ENCODE measurements at places on chromosomes 7 and 10.

GRCh38 chr10:24096281-24096680, 112.7 kb upstream of the KIAA1217 start:
- no peak for DNase-seq

DNA sequence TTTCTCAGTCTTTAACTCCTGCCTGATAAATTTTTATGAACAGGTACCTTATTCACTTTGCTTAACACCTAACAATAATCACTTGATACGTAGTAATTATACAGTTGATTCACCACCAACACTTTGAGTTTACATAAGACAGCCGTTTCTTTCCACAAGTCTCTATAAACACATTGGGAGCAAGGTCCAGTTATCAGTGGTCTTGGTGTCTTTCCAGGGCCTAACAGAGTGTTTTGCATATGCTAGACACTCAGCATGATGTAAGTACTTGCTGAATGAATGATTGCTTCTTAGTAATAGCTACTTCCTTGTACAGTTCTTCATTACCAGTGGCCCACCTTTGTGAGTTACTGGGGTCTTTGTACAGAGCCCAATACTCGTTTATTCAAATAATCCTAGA, 6.4 kb downstream of the CLDN12 start:
- DNase-seq: no peak

DNA sequence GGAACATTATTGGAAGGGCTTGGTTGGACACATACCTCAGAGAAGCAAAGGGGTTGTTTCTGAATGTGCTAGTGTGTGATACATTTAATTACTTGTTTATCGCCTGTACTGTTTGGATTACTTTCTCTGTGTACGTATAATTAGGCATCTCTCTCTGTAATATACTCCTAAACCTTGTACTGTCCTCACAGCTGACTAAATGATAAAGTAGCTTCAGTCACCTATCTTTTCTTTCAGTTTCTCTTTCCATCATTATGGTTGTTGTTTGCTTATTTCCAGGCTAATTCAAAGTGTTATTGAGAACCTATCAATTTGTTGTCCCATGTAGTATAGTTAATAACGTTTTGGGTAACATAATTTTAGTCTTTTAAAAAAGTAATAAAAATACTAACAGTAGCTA, 34.0 kb downstream of the MXI1 start:
- DNase-seq: no peak

DNA sequence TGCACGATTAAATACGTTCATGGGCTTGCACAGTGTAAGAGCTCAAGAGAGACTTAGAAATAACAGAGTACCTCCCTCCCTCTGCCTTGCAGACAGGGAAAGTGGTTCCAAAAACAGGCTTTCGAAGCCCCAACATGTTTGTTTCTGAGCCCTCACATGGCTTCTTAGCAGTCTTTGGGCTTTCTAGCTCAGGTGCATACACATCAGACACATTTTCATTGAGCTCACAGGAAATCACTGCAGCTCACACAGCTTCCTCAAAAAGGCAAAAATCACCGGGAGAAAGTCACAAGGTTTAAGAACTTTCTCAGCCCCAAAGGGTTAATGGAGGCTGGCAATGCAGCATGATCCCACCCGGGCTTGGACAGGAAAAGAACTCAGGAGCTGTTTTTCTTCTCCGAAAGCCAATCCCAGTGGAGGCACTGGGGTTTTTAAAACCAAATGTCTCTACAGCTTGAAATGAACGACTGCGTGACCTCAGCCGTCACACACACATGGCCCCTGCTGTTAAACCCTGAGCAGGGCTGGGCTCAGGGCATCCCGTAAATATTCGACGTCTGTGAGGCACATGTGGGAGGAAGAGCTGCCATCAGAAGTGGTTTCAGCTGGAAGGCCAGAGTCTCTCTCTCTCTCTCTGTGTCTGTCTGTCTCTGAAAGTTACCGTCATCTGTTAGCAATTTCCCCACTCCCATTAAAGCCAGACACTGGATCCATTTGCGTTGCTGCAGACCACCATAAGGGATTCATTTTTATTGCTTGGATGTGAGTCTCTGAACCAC, 69.7 kb downstream of the CALML3 start:
- no peak for DNase-seq

GRCh38 chr10:99540657-99541531, 8.2 kb downstream of the NKX2-3 start:
- no peak for DNase-seq

DNA sequence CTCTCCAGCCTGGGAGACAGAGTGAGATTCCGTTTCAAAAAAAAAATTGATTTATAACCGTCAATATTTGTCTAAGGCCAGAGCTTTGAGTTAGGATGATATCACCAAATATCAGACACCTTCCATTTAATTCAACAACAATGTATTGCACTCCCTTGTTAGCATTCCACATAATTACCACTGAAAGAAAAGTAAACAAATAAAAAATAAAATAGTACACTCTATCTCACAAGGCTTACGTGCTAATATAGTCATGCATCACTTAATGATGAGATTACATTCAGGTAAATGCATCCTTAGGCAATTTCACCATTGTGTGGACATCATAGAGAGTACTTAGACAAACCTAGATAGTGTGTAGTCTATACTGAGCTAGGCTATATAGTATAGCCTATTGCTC, 127.6 kb upstream of the RHOBTB1 start:
- DNase-seq: no peak

DNA sequence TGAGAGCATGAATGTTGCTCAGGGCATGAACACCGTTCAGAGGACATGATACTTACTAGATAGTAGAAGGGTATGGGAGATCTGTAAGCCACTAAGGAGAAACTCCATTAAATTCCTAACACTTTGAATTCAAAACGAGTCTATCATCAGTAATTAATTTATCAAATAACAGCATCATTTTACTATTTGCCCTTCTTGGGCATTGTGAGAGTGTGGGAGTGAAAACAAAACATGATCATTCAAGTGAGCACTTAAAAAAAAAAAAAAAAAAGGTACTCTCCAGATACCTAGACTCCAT, 20.5 kb upstream of the ASB15 start:
- DNase-seq: no peak

DNA sequence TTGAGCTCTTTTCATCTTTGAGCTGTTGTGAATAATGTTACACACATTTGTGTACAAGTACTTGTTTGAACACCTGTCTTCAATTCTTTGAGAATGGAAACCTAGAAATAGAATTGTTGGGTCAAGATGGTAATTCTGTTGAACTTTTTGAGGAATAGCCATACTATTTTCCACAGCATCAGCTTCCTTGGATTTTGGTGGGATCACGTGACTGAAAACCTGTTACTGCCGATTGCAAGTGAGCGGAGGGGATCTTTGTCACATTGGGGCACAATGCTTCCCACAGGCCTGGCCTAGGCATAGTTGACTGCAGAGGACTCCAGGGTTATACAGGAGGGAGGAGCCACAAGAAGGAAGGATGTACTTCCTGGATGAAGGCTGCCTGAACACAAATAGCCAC, 21.3 kb upstream of the CACUL1 start:
- DNase-seq: no peak

DNA sequence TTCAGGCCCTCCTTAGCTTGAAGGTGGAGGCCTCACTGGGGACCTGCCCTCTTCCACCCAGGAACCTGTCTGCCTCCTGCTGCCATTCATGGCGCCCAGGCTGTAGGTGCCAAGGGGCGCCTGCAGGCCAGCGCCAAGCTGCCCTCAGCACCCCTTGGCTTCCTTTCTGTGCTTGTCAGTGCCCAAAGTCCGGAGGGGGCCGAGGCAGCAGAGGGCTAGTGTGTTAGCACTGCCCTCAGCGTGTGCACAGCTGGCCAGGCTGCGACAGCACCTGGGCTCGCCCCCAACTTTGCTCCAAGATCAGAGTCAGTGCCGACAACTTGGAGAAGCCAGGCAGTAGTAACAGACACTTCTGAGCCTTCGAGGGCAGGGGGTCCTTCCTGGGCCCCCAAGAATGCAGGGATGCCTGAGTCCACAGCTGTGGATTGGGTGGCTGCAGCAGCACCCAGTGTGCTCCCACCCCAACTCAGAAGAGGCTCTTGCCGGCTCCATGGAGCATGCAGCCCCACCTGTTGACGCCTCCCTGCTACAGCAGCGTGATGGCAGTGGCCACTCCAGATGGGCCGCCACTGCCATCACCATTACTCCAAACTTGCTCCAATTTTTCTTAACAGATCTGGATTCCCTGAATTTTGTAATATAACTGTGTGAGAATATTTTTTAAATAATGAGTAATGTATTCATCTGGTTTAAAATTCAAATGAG, 41.7 kb downstream of the CACUL1 start:
- peak; percentile 15 for DNase-seq

Data from CD4-positive, alpha-beta T cell treated with Interleukin-6 for 4 hours (primary cell).